ENCODE measurements at places on chromosomes 4 and X.

- no peak for DNase-seq
Observed at GRCh38 chr4:25310803-25311166, 1.8 kb upstream of the ZCCHC4 start.

DNA sequence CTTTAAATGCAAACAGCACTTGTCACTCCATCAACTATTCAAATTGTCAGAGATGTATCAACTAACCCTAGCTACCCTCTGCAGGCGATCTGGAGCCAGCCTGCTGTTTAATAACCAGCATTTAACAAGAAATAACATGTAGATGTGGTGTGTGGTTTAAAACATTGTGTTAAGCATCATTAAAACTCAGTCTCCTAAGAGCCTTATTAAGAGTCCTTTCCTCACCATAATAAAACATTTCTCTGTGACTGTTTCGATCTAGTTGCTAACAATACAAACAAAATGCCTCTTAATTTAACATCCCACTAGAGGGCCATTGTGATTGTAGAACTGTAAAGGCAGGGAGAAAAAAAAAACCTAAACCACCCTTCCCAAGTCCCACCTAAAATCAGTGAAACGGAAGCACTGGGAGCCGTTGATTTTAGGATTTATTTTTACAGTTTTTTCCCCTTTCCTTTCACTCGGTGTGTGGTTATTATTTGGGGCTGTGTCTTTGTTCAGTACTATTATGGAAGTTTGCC, 708.6 kb downstream of the C4orf33 start:
- no peak for DNase-seq

DNA sequence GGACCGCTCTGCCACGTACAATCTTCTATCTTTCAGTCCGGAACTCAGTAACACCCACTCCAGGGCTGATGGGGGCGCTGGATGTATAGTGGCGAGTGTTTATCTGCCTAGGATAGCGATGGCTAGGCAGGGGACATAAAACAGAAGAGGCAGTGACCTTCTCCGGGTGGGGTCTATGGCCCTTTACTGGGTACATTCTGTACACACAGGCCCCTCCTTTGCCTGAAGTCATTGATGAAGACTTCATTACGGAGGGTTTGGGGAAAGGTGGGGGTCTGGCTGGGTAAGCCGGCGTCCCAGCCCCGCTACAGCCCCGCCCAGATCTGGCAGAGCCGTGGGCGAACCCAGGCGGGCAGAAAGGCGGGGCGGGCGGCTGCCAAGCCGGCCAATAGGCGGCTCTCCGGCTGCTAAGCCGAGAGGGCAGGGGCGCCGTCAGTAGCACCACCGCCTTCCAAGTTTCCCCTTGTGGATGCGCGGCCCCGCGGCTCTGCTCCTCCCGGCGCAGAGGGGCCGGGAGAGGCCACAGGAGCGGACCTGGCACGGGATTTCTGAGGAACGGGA, at the start of gene CHST7:
TSS of gene CHST7 (plus strand) at position 435 of the 561 bp plus-strand sequence. CDS start 167 bp downstream, outside the sequence.
- DNase-seq = no peak

- DNase-seq = no peak
Observed at GRCh38 chr4:70660106-70660505, 6.2 kb downstream of the JCHAIN start.
